Effector memory CD8-positive, alpha-beta T cell (primary cell): ENCODE measurements at places on chromosomes 6 and 20.

DNA sequence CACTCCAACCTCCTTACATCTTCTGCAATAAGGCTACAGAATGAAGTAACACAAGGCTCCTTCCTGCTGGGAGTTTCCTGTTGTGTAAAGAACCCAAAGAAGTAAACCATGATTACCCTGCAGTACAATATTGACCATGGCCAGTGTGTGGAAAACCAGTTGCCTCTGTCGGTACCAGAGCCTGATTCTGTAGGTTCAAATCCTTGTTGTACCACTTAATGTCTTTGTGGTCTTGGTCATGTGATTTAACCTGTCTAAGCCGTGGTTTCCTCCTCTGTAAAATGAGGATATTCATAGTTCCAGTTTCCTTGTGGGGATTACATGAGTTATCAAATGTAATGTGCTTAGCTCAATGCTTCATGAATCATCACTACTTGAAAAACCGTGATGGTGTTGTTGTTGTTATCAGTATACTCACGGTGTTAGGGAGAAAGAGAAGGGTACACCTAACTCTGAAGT, 60.3 kb upstream of the PRELID3B start:
- H3K4me1 ChIP-seq: peaks cover 18% of the 10 kb centered on the region
- H3K27me3 ChIP-seq: no peaks in the 10 kb centered on the region
- DNase-seq: no peak

DNA sequence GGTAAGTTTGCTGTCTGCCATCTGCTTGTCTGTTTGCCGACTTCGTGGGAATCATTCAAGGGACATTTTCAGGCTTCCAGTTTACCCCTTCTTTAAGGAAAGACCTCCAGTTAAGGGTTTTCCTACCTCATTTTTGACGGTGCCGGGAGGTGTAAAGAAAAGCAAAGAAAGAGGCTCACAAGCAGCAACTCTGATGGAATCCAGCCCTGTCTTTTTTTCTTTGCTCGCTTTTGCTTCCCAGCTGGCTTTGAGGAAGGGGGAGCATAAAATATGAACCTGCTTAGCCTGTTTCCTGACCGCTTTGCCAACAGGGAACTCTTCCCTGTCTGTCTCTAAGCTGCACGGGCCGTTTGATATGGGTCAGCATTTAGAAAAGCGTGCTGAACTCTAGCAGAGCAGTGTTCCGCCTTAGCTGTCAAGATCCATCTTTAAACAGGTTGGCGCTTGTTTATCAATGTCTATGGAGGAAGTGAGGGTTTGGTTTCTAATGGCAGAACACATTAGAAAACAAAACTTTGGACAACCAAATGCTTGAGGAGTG, 13.8 kb downstream of the SYTL3 start:
- H3K4me1 ChIP-seq: peaks cover 18% of the 10 kb centered on the region
- H3K27me3 ChIP-seq: no peaks in the 10 kb centered on the region
- no peak overlapping the region for H3K4me3 ChIP-seq
- H3K36me3 ChIP-seq: peaks cover 86% of the 10 kb centered on the region

DNA sequence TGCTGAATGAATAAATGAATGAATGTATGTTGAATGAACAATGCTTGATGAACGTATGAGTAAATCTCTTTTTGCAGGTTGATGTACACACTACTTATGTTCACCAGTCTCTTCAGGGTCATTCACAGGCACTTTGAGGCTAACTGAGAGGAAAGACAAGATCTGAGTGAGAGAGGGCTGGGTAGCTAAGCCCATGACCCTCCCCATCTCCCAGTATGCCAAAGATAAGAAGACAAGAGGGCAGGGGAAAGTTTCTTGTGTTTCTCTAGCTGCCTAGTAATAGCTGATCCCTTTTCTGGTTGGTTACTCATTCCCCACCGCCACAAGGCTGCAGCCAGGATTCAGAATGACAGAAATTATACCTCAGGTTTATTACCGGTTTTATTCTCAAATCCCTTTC, 90.7 kb downstream of the CEP57L1 start:
- no peaks in the 10 kb centered on the region for H3K4me1 ChIP-seq
- no peak overlapping the region for H3K27ac ChIP-seq
- no peak overlapping the region for H3K4me3 ChIP-seq
- peaks cover 30% of the 10 kb centered on the region for H3K27me3 ChIP-seq

DNA sequence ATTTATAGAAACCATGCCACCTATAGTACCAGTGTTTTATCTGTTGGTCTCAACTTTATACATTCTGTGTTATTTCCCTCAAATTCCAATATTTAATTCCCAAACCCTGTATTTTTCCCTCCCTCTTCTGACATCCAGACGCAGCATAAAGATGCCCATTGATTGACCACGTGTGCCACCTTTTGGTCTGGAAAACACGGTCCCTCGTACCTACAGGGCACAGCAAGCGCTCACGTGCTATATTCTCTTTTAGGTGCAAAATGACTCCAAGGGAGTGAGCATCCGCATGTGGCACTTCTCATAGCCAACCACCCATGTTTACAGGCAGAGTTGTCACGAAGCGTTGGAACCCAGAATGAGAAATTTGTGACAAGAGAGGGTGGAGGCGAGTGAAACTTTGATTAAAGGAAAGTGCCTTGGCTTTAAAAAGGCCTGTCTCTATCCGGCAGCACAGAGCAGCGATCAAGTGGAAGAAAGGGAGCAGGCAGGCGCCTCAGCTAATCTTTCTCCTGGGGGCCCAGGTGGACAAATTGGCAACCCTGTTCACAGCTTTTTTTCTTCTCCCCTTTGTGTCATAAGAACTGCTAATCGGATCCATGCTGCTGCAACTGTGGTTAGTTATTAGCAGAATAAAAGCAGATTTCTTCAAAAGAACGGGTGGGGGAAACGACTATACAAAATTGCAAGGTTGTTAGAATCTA, 225.9 kb downstream of the TMEM242 start:
- peak overlapping the region; percentile 62 for H3K27ac ChIP-seq
- H3K27me3 ChIP-seq: no peaks in the 10 kb centered on the region
- H3K4me3 ChIP-seq: no peak overlapping the region
- DNase-seq: no peak
- peaks cover 65% of the 10 kb centered on the region for H3K4me1 ChIP-seq
- peaks cover 4% of the 10 kb centered on the region for H3K36me3 ChIP-seq

GRCh38 chr20:23920408-23921325, 41.1 kb upstream of the CST5 start:
- no peak for DNase-seq
- H3K4me1 ChIP-seq: peaks cover 67% of the 10 kb centered on the region
- no peaks in the 10 kb centered on the region for H3K27me3 ChIP-seq
- H3K4me3 ChIP-seq: peak overlapping the region; percentile 58

DNA sequence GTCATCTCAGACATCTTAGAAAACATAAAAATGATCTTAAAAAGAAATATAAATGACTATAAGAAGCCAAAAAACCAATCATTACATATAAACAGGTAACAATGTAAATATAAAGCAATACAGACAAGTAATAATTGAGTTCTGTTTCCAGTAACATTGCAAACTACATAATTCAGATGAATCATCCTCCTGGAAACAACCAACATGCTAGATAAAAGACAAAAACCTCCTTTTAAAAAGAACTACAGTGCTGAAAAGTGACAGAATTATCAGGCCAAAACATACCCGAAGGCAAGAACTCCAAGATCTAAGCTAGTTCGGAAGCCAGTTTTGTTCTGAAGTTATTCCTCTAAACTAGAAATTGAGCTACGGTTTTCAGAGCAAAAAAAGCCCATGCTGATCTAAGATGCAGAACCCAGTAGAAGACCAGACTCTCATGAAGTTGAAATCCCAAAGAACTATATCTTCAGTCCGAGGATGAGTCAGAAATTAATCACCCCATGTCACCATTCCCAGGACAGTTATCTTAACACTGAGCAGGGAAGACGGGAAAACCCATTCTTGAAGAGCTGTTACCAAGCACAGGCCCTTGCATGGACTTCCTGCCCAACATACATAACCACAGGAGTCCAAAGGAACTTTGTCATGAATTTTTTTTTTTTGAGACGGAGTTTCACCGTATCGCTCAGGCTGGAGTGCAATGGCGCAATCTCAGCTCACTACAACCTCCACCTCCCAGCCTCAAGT, 9.8 kb downstream of the PGM3 start:
- no peak overlapping the region for H3K4me3 ChIP-seq
- no peak for DNase-seq
- H3K4me1 ChIP-seq: no peaks in the 10 kb centered on the region
- no peaks in the 10 kb centered on the region for H3K27me3 ChIP-seq

- peaks cover 34% of the 10 kb centered on the region for H3K36me3 ChIP-seq
- H3K4me1 ChIP-seq: peaks cover 31% of the 10 kb centered on the region
- no peaks in the 10 kb centered on the region for H3K27me3 ChIP-seq
- DNase-seq: no peak
- H3K27ac ChIP-seq: peak overlapping the region; percentile 74
Observed at GRCh38 chr20:32112841-32113240, 3.3 kb downstream of the TM9SF4 start.

DNA sequence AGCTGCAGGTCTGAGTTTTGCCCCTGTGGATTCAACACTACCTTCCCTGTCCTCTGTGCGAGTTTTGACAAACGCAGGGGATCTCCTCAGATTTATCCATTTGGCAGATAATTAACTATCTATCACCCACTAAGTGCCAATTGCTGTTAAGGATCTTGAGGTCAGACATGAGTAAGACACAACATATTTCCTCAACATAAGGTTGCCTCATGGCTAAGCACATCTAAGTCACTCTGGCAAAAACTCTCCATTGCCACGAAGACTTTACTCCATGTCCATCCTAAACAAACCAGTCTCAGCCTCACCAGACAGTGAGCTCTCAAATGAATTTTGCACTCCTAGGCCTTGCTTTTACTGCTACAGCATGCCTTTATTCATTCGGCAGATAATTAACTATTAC, 408.4 kb downstream of the MAFB start:
- no peak overlapping the region for H3K27ac ChIP-seq
- no peak for DNase-seq
- H3K27me3 ChIP-seq: no peaks in the 10 kb centered on the region
- no peak overlapping the region for H3K4me3 ChIP-seq
- no peaks in the 10 kb centered on the region for H3K4me1 ChIP-seq
